ENCODE measurements at places on chromosomes 2 and 18. TPM values are rescaled to one million over a fixed set of nuclear protein-coding genes. Genes with fewer than 3 reads are reported as not detected.

GRCh38 chr2:181174611-181175580 is 194.5 kb downstream of the UBE2E3 start:
- no peak for DNase-seq

DNA sequence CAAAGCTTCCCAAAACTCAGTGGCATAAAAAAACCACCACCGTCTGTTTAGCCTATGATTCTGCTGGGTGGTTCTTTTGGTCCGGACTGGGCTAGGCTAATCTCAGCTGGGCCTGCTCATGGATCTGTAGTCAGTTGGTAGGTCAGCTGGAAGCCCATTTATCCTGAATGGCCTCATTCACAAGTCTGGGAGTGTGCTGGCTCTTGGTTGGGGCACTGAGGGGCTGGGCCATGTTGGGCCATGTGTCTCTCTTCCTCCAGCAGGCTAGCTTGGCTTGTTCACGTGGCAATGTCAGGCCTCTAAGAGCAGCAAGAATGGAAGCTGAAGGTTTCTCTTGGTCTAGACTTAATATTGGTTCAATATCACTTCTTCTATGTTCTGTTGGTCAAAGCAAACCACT is 95.7 kb upstream of the HS6ST1 start:
- no peak for DNase-seq

DNA sequence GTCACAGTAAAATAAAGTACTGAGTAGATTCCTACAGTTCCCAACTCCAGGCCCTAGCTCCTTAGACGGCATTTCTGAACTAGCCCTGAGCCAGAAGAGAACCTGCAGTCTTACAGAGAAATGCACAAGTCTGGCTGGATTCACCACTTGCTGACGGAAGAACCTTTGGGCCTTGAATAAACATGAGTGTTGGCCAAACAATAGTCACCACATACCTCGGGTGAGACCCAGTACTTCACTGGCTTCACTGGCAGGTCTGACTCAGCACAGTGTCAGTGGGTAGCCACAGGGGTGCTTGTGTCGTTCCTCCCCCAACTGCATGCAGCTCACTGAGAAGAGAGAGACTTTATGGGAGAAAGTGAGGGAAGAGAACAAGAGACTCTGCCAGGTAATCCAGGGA is 88.9 kb downstream of the TMEM185B start:
- no peak for DNase-seq

GTF2A1L gene
- not detected for total RNA-seq

GRCh38 chr2:43152186-43152585 is 74.2 kb downstream of the ZFP36L2 start:
- no peak for DNase-seq

DNA sequence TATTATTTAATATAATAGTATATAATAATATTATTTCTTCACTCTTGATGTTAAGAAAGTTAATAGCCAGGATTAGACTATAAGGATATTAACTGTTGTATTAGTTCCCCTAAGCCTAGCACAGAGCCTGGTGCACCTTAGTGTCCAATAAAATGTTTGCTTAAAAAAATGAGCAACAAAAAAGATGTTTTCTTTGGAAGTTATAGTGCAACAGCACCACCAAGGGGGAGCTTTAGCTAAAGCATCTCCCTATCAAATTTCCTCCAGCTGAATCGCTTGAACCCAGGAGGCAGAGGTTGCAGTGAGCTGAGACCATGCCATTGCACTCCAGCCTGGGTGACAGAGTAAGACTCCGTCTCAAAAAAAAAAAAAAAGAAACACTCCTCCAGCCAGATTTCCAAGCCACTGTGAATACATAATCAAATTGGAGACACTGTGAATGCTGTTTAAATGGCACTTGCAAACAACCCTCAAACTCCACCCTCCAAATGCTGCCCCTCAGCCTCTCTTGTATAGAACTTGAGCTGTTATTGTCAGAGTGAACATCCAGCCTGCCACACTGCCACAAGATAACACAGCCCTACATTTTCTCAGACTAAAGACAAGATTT is 221.9 kb downstream of the DYM start:
- peak; percentile 5 for DNase-seq

DNA sequence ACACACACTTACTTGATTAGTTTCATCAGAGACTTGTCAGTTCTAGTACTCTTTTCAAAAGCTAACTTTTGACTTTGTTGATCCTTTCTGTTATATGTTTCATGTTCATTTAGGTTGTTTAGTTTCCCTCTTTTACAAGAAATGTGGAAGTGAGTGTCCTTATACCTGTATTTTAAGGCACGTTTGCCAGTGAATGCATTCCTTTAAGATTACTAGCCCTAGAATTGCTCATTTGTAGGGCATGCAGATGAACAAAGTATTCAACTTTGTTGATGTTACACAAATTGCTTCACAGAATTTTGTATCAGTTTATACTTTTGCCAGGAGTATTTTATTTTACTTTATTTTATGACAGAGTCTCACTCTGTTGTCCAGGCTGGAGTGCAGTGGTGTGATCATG is 6.3 kb downstream of the IL1RL2 start:
- no peak for DNase-seq

Measured in NCI-H460 (cell line).